CD4-positive, alpha-beta T cell treated with Interleukin-2 at 100 ng/mL for 4 hours (primary cell): ENCODE measurements at places on chromosomes 4 and X.

GRCh38 chr4:125781651-125782050 is 466.9 kb downstream of the FAT4 start:
- DNase-seq: no peak

- no peak for DNase-seq
These were observed 1934.9 kb downstream of the ARAP2 start for GRCh38 chr4:34309383-34309906.

DNA sequence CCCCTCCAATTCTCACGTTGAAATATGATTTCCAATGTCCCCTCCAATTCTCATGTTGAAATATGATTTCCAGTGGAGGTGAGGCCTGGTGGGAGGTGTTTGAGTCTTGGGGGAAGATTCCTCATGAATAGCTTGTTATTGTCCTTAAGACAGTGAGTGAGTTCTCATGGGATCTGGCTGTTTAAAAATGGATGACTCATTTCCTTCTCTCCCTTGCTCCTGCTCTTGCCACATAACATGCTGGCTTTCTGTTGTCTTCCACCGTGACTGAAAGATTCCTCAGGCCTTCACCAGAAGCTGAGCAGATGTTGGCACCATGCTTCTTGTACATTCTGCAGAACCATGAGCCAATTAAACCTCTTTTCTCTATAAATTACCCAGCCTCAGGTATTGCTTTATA is 346.8 kb upstream of the TECRL start:
- no peak for DNase-seq

- no peak for DNase-seq
These were observed 135.1 kb downstream of the IRS4 start for GRCh38 chrX:108601276-108601675.

DNA sequence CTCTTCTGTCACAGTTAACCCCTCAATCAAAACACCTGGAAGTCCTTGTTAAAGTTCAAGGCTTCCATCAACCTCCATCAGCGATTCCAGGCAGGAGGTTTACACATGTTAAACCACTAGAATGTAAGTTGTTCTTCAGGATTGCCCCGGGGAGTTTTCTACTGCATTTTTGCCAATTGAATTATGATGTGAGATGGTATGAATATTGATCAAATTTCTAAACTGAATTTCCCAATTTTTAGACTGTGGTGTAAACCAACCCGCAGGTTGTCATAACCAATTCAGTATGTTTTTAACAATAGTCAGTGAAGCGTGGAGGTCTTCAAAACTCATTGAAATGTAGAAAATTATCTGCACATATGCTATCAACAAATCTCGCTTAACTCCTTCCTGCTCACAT is 21.2 kb upstream of the TENM3 start:
- no peak for DNase-seq
